ENCODE measurements at places on chromosomes 6 and 20.

DNA sequence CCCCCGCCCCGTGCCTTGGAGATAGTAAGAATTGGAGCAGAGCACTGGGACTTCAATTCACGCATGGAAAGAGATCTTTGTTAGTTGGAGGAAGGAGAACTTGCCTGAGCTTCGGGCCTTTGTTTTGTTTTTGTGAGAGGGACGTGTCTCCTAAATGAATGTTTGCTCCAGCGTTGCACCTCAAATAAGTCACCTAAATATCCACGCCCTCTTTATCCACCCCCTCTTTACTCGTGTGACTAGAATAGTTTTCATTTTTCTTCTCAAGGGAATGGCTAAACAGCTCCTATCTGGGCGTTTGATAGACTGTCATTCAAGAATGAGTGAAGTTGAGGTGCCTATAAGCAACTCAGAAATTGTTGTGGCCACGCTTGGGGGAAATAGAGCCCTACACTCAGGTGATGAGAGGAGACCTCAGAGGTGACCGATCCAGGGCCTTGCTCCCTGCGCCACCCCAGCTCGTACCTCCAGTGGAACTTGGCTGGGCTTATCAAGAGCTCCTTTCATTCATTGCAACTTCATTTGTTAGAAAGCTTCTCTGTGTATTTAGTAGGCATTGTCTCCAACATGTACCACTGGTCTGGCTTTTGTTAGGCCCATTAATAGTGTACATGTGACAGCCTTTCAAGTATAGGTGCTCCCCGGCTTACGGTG lies 861 bp downstream of the PCMTD2 start:
- no peak for DNase-seq

- no peak for DNase-seq
Observed at GRCh38 chr6:43683708-43684455, 3.7 kb downstream of the MRPS18A start.

GRCh38 chr6:73299151-73299971 lies 36.4 kb upstream of the KHDC1 start:
- no peak for DNase-seq

DNA sequence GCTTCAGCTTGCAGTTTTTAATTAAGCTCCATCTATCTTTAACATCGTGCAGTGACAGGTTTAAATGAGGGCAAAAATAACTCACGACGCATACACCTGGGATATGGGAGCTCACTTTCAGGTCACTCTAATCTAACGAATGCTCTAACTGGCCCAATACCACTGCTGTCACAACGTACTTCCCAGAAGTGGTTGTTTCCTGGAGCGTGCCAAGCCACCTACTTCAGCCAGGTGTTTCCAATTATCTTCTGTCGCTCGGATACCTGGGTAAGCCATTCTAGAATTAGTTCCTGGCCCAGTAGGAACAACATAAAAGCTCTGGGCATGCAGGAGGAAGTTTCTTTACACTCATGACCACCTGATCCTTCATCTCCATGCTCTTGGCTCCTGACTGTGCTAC lies 147.4 kb downstream of the FOXC1 start:
- DNase-seq = no peak

- DNase-seq = no peak
Observed at GRCh38 chr20:51923633-51924032, 121.3 kb upstream of the SALL4 start.

DNA sequence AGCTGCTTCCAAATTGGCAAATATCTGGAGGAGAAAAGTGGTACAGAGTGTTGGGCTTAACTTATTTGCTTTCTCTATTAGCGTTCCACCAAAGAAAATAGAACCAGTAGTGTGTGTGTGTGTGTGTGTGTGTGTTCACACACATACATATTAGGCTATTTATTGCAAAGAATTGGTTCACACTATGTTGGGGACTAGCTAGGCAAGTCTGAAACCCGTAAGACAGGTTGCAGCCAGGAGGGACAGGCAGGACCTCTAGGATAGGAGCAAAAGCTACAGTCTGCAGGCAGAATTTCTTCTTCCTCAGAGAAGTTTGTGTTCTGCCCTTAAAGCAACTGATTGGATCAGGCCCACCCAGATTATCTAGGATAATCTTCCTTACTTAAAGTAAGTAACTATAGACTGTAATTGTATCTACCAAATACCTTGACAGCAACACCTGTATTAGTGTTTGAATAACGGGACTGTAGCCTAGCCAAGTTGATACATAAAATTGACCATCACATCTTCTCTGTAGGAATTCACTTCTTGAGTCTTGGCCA lies 12.8 kb downstream of the KCTD20 start:
- DNase-seq = no peak

DNA sequence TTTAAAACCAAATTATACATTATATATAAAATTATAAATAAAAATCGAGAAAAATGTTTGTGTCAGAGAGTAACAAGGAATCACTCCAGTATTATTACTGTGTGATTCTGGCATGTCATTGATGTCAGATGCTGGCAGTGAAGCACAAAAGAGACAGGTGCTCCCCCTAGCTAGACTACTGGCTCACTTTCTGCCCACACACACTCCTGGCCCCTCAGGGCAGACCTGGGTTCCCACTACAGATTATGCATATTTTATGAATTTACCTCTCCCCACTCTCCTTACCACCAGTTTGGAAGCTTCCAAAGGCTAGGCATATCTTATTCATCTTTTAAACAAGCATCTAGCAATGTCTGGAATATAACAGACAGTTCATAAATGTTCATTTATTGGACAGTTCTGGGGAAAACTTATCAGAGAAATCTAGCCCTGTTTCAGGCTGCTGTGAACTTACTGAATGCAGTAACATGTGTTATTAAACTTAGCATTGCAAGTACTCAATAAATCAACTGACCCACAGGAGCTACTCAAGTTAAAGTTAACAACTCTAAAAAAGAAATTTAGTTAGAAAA lies 12.8 kb downstream of the SNX3 start:
- DNase-seq = no peak

GRCh38 chr6:114376611-114377175 lies 33.9 kb upstream of the HS3ST5 start:
- DNase-seq = no peak

DNA sequence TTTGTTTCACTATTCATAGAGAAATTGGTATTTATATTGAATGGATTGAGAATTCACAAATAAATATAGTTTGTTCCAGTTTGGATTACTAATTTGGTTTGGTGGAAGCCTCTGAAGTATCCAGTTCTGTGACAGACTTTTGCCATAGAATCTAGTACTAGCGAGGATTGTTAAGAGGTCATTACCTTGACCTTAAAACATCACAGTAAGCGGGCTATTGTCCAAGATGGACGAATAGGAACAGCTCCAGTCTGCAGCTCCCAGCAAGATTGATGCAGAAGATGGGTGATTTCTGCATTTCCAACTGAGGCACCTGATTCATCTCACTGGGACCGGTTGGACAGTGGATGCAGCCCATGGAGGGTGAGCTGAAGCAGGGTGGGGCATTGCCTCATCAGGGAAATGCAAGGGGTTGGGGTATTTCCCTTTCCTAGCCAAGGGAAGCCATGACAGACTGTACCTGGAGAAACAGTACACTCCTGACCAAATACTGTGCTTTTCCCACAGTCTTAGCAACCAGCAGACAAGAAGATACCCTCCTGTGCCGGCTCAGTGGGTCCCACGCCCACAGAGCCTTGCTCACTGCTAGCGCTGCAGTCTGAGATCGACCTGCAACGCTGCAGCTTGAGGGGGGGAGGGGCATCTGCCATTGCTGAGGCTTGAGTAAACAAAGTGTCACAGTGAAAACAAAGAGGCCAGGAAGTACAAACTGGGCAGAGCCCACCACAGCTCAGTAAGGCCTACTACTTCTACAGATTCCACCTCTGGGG lies 66.4 kb upstream of the NEDD9 start:
- DNase-seq = no peak

DNA sequence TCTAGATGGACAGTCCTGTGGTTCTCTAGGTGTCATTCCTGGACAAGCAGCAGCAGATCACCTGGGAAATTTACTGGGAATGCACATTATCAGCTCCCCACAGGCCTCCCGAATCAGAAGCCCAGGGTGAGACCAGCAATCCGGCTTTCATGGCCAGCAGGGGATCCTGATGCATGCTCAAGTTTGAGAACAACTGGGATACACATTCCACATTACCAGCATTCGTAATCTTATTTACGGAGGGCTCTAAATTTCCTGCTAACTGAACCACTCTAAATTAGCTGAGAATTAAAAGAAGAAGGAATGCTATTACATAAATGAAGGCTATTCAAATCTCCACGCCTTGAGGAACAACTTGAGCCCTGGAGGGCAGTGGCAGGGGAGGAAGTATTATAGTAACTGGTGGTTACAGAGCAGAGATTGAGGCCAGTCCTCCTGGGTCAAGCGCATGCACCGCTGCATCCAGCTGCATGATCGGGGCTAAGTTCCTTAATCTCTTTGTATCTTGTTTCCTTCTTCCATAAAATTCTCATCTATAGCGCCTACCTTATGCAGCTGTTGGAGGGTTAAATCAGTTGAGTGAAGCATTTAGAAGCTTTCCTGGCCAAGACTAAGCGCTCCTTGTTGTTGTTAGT lies 403.7 kb downstream of the CDH26 start:
- DNase-seq = no peak

DNA sequence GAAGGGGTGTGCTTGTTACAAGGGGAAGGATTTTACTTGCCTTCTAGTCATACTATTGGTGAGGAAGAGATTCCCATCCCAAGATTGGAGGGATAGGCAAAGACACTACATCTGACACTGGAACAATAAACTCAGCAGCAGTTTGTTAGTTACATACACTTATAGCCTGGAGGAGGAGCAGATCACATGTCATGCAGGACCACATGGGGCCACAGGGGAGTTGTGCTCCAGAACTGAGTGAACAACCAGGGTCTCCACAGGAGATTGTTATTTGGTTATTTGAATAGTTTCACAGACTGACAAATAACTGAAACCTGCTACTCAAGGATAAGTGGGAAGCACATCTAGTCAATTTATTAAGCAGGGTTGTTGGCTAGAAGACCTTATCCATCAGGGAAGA lies 559.4 kb upstream of the MANEA start:
- DNase-seq = no peak

- DNase-seq = no peak
Observed at GRCh38 chr6:53311586-53311935, 37.2 kb downstream of the ELOVL5 start.

- no peak for DNase-seq
Observed at GRCh38 chr6:40348591-40348990, 238.6 kb downstream of the LRFN2 start.

- DNase-seq = no peak
Observed at GRCh38 chr20:57849121-57849520, 139.3 kb upstream of the PMEPA1 start.

DNA sequence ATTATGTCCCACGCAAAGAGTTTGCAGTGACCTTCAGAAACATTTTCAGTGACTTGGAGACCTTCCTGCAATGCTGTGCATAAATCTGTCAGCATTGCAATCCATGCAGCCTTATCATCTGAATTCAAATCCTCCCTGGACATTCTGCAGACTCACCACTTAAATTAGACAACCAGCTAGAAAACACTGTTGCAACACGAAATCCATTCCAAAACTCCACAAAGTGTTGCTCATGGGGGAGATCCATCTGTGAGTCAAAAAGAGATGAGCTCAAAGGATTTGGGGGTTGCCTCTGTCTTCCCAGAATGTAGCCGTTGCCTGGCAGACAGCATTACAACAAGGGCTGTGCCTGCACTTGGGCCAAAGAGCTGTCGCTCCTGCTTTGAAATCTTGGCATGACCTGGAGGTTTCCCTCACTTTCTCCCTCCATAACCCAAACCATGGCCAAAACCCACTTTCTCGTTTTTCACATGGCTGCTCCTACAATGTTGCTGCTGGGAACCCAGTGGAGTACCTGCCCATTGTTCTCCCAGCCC lies 163.5 kb upstream of the CDYL start:
- no peak for DNase-seq

GRCh38 chr6:23323897-23324296 lies 754.5 kb downstream of the HDGFL1 start:
- no peak for DNase-seq

DNA sequence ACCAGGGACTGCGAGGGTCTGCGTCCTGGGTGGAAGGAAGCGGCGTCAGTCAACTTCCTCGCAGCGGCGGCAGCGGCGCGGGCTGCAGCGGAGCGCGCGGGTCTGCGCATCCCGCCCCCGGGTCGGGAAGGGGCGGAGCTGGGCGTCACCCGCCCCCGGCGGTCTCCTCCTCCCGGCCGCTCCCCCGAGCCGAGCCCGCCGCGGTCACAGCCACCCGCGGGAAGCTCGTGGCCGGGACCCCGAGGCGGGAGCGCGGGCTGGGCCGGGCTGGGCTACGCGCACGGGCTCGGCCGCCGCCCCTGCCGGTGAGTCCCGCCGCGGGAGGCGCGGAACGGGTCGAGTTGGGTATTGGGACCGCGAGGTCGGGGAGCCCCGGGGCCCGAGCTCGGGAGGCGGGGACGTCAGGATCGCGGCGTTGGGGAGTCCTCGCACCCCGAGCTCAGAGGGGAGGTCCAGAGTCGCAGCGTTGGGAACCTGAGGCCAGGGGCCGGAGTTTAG lies at the start of gene PAQR8:
Gene PAQR8 (plus strand): TSS at position 207 of the 498 bp plus-strand sequence. CDS start 41,063 bp downstream, outside the sequence.
- DNase-seq = peak; percentile 73

- DNase-seq = no peak
Observed at GRCh38 chr20:34064286-34064685, 47.8 kb downstream of the EIF2S2 start.

- no peak for DNase-seq
Observed at GRCh38 chr6:137210903-137211302, 8.3 kb downstream of the IFNGR1 start.

- no peak for DNase-seq
Observed at GRCh38 chr6:20481281-20481680, 53.0 kb upstream of the CDKAL1 start.

DNA sequence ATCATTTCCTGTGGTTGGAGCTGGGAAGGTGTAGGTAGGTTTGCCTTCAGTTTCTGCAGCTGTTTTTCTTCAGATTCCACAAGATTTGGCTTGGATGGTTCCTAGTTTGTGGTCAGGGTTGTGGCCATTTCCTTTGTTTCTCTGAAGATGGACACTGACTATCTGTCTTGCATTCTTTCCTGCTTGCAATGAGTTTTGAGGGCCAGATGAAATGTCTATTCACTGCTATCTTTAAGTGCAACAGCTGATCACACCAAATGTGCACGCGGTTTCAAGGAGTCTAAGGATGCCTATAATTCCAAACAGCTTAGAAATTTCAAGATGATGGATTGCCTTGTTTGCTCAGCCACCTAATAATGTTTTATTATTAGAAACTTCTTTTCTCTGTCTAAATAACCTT lies 28.4 kb downstream of the IL20RA start:
- DNase-seq = no peak

GRCh38 chr6:158121335-158121734 lies 46.7 kb downstream of the SERAC1 start:
- no peak for DNase-seq

GRCh38 chr6:39755231-39755630 lies 30.0 kb upstream of the KIF6 start:
- DNase-seq = no peak

- DNase-seq = no peak
Observed at GRCh38 chr6:105814745-105815536, 271.2 kb upstream of the PRDM1 start.
